Fibroblast of upper back skin (primary cell): ENCODE measurements at places on chromosomes 16 and 17.
A peak's percentile ranks its signal among the peaks of the same experiment; 100 is the strongest.

- DNase-seq = no peak
Measured at GRCh38 chr17:47878203-47879027, 17.6 kb upstream of the SP2 start.

GRCh38 chr17:5705081-5705875 is 121.0 kb upstream of the NLRP1 start:
- DNase-seq = peak; percentile 14

DNA sequence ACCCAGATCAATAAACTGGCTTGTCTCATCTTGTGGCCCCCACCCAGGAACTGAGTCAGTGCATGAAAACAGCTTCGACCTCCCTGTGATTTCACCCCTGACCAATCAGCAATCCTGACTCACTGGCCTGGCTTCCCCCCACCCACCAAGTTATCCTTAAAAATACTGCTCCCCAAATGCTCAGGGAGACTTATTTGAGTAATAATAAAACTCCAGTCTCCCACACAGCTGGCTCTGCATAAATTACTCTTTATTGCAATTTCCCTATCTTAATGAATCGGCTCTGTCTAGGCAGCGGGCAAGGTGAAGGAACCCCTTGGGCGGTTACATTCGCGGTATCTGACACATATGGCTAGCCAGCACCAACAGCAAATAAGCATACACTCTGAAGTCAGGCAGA is 9.8 kb upstream of the RABEP1 start:
- DNase-seq = no peak

DNA sequence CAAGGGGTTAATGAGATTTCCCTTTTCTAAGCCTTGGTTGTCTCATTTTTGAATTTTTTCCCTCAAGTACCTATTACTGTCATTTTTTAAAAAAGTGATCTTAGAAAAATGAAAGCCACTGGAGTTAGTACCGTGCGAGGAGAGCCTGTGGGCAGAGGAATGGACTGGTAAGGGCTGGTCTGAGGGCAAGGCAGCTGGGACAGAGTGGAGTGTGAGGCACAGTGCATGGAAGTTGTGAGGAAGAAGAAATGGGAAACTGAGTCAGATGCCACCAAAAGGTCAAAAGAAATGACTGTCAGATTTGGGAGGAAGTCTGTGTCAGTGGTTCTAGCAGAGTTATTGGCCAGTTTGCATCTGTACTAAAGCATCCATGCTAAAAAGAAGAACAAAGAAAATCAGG is 8.2 kb downstream of the RASD1 start:
- DNase-seq = no peak

DNA sequence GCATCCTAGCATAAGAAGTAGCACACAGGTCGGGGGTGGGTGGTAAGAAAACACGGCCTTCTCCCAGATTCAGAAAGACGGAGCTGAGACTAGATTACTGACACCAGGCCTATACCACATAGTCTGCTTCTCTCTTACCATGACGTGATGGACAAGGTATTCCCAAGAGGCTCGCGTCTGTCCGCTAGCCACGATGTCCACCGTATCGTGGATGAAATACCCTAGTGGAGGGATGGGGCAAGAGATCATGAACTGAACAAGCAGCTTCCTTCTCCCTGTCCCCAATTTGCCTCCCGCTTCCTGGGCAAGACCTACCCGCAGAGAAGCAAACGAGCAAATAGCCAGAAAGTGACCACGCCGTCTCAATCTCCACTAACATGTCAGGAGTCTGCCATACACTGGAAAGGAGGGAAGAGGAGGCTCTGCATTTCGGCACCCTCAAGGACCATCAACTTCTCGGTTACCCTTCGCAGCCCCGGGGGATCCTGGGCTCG is 820 bp downstream of the TLCD1 start:
- peak; percentile 52 for DNase-seq

GRCh38 chr16:57284209-57284951 is at the start of gene PLLP:
Gene PLLP (minus strand): TSS chr16:57284672. CDS start chr16:57284540, 132 bp downstream.
- DNase-seq = no peak

- no peak for DNase-seq
Measured at GRCh38 chr17:68803164-68803929, 151.8 kb downstream of the ABCA8 start.

GRCh38 chr16:76787394-76787793 is 403.6 kb upstream of the MON1B start:
- DNase-seq = no peak

DNA sequence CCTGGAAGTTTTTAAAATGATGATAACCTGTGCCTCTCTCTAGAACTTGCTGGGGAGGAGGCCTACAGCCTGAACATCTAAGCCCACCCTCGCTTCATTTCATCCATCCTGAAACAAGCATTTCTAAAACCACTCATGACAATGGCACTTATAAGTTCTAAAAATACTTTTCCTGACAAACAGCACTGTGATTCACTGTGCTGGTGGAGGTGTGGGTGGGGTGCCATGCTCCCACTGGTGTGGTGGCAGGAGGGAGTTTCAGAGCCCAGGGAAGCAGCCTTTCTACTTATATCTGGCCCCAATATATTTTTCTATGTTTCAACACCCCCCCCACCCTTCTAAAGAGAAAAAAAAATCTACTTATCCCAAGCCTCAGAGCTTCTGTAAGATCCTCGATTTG is 52.6 kb downstream of the RAB11FIP4 start:
- no peak for DNase-seq
